ENCODE measurements at places on chromosomes 2 and 18.
A peak's percentile ranks its signal among the peaks of the same experiment; 100 is the strongest.

DNA sequence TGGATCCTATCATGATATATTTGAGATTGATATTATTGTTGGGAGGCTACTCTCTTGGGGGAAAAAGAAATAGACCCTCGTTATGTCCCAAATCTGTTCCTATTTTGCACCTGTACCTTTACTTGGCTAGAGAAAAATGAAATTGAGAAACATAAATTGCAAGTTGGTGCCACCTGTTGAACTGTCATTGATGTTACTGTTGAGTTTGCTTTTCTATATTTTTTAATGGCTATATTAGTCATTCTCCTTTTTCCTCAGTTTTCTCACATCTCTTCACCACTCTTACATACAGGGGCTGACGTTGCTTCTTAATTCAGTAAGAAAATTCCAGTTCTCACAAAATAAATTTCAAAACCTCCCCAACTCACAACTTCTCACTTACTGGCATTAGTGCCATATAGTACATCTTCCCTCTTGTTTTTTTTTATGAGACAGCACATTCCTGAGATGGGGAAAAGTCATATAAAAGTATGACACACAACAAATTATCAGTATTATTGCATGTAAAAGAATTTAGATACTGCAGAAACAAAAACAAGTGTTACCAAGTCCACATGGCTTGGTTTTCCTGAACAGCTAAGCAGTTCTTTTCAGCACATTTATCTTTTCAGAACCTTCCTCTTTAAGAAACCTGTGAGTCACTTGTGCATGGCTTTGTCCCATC lies 348.3 kb upstream of the DSEL start:
- DNase-seq, result no peak

DNA sequence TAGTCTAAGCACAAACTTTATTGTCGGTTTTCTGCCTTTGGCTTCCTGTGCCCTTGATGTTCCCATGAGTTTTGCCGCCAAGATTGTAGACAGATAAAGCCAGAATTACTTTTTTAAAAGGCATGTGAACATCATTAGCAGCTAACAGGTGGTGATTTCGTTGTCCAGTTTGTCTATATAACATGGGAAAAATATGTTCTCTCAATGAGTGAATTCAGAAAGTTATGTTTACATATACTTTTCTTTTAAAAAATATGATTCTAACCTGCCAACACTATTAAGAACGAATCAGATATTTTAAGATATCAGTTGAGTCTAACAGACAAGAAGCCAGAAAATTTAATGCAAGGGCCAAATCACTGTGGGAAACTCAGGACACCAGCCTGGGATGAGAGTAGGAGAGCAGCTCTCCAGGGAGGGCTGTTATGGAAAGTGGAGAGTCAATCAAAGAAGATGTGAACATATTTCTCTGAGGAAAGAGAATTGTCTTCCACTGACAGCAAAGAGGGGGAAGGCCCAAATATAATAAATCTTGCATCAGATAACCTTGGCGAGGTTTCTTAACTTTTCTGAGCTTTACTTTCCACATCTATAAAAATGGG lies 311.3 kb downstream of the ARHGAP15 start:
- DNase-seq, result no peak

- no peak for DNase-seq
Observed at GRCh38 chr2:190467575-190468083, 59.5 kb downstream of the MFSD6 start.

DNA sequence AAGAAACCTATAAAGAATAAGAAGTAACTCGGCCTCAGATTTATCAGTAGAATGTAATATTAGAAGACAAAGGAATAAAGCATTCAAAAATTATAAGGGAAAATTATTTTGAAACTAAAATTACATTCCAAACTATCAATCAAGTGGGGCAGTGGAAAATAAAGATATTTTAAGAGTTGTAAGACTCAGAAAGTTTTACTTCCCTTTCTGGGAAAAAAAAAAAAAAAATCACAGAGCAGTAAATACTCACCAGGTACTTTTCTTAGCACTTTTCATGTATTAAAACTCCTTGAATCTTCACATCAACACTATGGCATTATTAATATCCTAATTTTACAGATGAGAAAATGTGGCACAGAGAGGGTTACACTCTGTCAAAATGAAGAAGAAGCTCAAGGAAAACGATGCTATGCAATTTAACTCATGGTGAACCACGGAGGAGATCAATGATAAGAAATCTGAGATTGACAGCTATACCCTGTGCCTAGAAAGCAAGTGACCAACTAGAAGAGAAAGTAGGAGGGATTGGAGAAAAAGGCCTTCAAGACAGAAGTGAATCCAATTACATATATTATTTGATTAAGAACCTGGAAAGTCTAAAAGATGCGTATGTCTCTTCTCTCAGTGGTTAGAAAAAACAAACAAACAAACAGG lies 238.9 kb upstream of the ID2 start:
- no peak for DNase-seq

DNA sequence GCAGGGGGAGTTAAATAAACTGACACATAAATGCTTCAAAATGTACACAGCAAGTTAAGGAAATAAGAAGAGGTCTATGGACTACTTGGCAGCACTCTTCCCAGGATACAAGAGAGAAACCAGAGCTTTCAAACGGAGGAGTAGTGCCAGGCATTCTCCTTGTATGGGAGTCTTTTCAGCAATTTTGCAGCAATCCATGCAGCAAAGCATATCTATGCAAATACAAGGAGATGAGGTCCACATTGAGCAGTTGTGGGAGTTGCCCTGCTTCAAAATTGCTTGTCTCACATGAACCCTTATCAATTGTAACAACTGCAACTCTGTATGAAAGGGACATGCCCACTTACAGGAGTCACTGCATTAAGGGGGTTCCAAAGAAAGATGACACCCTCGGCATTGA lies 37.8 kb downstream of the SCN9A start:
- no peak for DNase-seq

DNA sequence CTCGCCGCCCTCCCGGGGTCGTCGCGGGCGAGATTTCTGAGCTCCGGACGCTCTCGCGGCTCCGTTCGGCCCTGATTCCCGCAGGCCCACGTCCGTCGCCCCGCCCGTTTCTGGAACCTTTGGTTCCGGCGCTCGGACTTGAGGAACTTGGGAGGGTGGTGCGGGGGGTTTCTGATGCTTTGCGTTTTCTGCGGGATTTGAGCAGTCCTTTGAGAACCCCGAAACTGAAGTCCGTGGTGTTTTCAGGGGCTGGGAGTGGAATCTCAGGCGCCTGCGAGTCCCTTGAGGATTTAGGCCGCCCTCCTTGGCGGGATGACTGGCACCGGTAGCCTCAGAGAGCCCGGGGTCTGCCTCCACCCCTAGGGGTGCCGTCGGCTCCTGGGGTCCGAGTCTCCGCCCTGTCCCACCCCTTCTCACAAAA lies 336 bp downstream of the THNSL2 start:
- no peak for DNase-seq

DNA sequence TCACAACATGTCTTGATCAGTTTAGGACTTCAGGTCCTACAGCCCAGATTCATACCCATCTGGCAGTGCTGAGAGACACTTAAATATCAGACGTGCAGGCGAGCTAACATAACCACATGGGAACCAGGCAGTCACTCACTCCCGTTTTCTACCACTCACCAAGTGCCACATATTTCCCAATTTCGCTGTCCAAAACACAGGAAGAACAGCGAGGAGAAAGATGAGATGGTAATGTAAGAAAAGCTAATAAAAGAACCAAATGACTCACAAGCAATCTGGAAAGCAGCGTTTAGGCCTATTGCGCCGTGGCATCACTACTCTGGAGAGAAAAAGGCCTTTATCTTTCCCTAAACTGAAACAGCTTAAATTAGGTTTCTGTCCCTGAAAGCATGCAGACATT lies 647.8 kb upstream of the SLC39A10 start:
- DNase-seq, result no peak

DNA sequence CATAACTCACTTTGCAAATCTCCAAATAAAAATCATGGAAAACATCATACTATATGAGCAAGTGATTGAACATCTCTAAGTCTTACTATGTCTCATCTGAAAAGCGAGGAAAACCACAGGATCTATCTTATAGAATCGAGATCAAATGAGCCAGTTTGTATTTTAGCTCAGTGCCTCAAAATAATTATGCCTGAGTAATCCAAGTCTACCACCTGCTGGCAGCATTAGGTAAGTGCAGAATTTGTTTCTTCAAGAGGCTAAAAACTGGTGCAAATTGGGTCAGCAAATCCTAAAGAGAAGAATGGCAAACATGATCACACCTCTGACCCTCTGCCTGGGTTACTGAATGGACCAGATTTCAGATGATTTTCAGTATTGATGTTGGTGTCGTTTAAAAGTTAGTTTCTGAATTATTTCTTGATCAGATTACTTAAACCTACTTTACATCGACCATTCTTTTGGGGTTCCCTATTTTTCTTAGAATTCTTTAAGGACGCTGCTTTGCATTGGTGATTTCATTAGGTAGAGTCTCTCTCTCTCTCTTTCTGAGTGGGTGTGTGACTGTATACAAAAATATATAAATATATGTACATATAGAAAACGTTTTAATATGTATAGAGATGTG lies 12.7 kb upstream of the FHOD3 start:
- DNase-seq, result peak; percentile 67

DNA sequence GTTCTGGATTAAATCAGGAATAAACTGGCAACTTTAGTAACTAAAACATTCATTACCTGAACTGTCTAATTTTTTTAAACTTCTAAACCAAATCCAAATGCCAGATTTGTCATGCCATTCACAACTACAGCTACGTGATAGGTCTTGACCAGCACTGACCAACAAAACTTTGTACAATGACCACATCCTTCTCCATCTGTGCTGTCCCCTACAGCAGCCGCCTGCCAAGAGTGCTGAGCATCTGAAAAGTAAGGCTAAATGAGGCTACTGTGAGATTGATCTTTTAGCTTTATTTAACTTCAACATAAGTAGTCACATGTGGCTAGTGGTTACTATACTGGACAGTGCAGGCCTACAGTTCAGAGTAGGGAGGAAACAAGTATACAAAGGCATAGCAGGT lies 7.6 kb downstream of the FAM168B start:
- DNase-seq, result no peak

- DNase-seq, result no peak
Observed at GRCh38 chr2:99278793-99279291, 22.2 kb downstream of the LYG1 start.

GRCh38 chr2:191246820-191247380 lies 1.7 kb downstream of the MYO1B start:
- DNase-seq, result no peak

GRCh38 chr2:231068525-231069222 lies 12.0 kb downstream of the PSMD1 start:
- no peak for DNase-seq

DNA sequence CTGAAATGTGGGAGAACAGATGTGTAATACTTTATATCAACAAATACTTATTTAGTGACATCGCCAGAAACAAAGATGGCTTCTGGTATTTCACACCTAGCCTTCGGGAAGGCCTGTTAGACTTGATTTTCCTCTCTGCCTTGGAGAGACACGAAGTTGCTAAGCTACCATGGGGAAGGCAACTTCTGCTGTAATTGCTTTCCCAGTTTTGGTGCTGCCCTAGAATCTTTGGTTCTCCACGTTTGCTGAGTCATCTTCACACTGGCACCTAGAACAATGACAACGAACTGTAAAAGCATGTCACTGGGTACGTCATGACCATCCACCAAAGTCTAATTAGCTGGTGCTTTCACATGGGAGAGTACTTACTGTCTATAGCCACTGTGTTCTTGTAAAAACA lies 58.7 kb upstream of the ACTR3 start:
- DNase-seq, result no peak

DNA sequence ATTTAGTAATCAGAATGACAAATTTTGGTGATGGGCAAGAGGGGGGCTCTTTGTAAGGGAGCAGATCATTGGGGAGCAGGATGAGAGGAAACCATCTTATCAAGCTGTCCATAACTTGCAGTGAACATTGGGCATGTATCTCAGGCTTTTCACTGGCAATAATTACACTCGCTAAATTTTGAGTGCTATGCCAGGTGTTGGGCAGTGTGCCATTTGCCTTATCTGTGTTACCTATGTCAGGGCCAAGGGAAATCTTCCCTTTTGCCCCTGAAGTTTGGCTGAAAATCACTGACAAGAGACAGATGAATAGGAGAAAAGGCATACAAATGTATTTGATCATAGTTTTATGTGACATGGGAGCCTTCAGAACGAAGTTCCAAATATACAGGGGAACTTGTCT lies 39.0 kb downstream of the NOSTRIN start:
- DNase-seq, result no peak

GRCh38 chr2:177353187-177353478 lies 39.4 kb upstream of the AGPS start:
- no peak for DNase-seq

- DNase-seq, result no peak
Observed at GRCh38 chr2:9690716-9691498, 60.1 kb upstream of the YWHAQ start.

- DNase-seq, result no peak
Observed at GRCh38 chr2:200159357-200159707, 147.2 kb upstream of the SPATS2L start.

- no peak for DNase-seq
Observed at GRCh38 chr2:60385648-60386047, 167.8 kb downstream of the BCL11A start.

DNA sequence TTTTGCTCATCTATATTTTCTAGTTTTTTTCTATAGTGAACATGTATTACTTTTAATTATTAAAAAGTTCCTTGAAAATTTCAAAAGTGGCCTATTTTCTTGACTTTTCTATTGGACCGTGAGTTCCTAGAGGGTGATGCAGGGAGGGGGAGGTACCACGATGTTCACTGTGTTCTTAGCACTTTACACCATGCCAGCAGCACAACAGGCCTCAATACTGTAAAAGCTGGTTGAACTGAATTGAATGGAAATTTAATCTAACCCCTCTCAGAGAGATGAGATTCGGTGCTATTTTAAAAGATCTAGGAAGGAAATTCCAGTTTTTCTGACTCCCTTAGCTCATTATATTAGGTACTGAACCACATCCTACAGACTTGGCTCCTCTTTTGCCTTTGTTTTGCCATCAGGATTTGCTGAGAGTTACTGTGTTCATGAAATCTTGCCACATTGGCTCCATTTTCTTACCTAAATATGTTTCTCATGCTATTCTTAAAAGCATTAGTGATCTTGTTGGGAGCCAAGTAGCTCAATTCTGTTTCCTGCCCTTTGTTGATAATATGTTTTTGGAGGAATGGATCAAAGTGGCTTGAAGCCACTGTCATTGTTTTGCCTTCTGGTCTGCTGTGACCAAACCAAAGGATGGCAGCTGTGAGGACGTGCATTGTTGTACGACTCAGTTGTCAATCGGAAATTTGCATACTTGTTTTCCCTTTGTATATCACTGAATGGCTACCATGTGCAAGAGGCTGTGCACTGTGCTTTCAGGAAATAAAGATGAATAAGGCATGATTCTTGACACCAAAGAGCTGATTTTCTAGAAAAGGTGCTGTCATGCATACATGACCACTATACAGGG lies 25.3 kb downstream of the MYO1B start:
- no peak for DNase-seq

- no peak for DNase-seq
Observed at GRCh38 chr2:14944562-14945346, 312.2 kb downstream of the LRATD1 start.

- peak; percentile 83 for DNase-seq
Observed at GRCh38 chr18:44725300-44726058, 44.8 kb downstream of the SETBP1 start.

- DNase-seq, result no peak
Observed at GRCh38 chr2:207938415-207938814, 86.9 kb downstream of the PLEKHM3 start.
